ENCODE measurements at places on chromosomes 5 and 9. TPM values are rescaled to one million over a fixed set of nuclear protein-coding genes. Genes with fewer than 3 reads are reported as not detected.
A peak's percentile ranks its signal among the peaks of the same experiment; 100 is the strongest.

DNA sequence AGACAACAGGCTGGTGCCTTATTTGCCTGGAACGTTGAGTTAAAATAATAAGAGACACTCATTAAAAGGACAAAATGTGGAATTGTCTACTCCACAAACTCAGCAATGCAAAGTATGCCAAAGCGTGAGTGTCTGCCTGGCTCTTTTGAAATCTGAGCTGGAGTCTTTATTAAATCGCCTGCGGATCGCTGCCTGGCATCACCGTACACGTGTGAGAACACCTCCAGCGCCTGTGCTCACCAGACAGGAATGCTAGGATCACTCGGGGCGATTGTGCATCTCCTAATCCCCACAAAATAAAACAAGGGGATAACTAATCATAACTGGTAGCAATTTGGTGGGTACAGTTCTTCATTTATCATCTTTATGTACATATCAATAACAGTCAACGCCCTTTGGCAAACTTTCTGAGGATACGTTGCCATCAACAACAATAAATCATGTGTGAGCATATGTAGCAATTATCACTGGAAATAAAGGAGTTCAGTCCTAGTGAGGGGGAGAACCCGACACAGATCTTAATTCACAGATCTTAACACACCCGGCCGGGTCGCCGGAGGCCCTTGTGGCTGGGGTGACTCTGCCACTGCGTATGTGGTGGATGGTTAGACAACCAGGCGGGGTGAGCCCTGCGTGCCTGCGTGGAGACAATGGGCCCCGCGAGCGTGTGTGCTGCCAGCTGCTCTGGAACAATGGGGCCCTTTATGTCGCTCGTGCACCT, 284.9 kb upstream of the IRX1 start:
- DNase-seq = peak; percentile 76

- no peak for DNase-seq
These were observed 1446.2 kb downstream of the MAT2B start for GRCh38 chr5:164951570-164951969.

- DNase-seq = no peak
These were observed 112.0 kb upstream of the FBXL7 start for GRCh38 chr5:15387931-15388524.

DNA sequence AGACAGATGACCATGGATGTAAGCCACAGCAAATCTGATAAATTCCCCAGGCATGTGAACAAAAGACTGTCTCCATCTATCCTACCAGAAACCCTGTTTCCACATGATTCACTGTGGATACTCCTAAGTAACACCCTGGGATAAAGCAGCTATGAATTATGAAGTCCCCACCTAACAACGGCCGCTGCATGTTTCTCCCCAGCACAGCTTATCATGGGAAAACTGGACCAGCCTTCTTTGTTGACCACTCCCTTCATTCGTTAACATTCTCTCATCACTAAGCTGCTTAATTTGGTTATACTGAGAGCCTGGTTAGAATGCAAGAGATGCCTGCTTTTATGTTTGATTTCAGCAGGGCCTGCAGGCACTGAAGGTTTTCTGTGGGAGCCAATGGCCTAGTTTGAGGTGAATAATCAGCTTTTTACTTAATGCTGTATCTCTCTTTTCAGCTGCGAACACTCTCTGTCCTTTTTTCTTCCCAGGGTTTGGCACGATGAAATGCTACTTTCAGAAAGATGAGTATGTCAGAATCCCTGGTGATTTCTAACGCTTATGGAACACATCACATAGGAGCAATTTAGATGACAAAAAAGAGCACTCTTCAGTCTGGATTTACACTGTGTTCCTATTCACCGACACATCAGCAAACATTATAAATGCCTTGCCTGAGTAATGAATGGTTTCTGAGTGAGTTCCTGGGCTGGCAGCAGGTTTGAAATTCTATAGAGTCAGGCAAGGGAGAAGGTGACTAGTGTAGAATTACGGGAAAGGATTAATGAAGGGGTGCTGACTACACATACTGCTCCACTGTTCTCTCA, 318.4 kb upstream of the ZNF608 start:
- no peak for DNase-seq

- no peak for DNase-seq
These were observed 71.8 kb downstream of the PRRT1B start for GRCh38 chr9:131616983-131617604.

GRCh38 chr9:19914044-19914443, 125.2 kb upstream of the SLC24A2 start:
- DNase-seq = no peak

GRCh38 chr5:109691996-109692395, 2.3 kb downstream of the MAN2A1 start:
- DNase-seq = no peak

GRCh38 chr9:131635285-131635684, 90.0 kb downstream of the PRRT1B start:
- DNase-seq = peak; percentile 100

GRCh38 chr5:145856285-145856818, 16.5 kb downstream of the GRXCR2 start:
- DNase-seq = no peak

DNA sequence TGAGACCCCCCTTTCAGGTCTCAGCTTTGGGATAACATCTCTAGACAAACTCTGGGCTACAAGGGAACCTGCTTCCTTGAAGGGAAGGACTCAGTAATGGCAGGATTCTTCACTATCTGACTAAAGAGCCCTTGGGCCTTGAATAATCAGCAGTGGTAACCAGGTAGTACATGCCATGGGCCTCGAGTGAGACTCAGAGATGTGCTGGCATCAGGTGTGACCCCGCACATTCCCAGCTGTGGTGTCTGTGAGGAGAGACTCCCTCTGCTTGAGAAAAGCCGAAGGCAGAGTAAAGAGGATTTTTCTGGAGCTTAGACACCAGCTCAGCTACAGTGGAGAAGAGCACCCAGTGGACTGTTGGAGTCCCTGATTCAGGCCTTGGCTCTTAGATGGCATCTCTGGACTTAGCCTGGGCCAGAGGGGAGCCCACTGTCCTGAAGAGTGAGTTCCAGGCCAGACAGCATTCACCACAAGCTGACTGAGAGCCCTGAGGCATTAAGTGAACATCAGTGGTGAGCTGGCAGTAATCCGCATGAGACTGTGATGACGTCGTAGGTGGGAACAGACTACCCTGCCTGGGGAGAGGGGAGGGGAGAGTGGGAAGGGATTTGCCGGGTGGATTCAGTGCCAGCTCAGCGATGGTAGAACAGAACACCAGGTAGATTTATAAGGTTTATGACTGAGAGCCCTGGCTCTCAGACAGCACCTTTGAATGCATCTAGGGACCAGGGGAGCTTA, 5.3 kb upstream of the ZNF782 start:
- DNase-seq = peak; percentile 11

DNA sequence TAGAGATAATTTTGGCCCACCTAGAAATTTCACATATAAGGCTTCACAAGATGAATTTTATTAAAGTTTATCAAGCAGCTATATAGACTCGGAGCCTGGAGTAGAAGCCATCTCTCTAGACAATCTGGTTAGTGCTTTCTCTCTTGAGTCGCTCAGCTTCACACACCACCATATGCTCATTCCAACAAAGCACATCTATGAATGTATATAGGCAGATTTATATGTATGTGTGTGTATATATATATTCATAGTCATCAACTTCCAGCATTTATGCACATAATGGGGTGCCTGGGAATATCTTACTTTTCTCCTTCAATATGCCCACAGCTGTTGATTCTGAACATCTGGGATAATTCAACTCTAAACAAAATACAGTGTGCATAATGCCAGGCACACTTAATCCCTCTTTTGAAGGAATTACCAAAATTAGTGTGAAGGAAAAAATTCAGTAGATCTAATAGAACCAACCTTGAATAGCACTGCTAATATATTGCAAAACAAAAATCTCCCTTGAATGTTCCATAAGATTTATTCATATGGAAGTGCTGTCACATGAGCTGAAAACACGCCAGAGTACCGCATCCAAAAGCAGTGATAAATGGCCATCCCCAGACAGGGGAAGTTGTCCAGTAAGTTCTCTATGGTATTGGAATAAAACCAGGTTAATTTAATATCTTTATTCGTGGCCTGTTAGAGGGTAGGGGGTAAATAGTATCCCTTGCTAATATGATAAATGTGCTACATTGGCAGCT, 56.0 kb upstream of the MOCS2 start:
- no peak for DNase-seq

DNA sequence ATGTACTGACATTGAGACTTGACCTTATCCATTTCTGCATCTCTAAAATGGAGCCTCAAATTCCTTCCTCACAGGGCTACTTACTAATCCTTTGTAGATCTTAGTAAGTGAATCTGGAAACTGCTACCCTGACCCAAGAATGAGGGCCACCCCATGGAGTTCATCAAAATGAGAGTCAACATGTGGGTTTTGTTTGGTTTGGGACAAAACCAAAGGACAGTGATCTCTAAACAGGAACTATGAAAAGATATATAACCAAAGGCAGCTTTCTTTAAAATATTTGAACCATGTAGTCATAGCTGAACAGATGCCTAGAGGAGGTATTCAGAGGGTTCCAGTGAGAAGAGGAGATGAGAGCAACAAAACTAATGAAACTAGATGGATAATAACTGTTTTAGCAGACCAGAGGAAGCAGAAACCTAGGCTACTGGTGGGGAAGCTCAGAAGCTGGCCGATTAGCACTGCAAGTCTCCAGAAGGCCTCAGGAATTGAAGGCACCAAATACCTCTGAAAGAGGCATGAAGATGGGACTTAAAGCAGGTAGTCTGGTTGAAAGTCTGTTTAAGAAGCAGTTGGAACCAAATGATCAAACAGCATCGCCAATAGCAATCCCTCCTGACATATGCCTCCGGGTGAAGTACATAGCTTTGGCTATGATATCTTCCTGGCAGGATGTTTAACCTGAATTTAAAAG, 45.8 kb downstream of the THOC3 start:
- DNase-seq = peak; percentile 35

DNA sequence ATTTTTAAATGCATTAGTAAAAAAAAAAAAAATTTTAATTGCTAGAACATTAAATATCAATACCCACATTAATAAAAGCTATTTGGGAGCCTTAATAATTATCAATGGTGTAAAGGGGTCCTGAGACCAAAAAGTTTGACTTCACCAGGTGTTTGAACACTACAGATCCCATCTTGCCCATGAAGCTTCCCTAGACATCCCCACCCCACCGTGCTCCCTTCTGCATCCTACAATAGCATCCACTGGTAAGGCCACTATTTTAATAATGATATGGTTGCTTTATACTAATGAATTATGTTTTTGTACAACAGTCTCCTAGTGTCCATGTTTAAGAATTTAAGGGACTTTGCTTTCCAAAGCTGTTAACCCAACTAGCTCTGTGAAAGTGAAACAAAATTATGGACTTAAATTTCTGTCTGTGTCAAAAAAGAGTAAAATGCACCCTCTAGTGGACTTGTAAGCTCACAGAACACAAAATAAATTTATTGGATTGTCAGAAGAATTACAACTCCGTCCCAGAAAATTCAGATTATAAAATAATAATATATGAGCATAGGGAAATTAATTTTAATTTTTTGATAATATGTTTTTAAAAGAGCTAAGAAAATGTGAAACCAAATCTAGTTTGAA, 76.0 kb downstream of the ARL15 start:
- DNase-seq = no peak

GRCh38 chr9:133763272-133764183, 25.4 kb upstream of the SARDH start:
- no peak for DNase-seq

DNA sequence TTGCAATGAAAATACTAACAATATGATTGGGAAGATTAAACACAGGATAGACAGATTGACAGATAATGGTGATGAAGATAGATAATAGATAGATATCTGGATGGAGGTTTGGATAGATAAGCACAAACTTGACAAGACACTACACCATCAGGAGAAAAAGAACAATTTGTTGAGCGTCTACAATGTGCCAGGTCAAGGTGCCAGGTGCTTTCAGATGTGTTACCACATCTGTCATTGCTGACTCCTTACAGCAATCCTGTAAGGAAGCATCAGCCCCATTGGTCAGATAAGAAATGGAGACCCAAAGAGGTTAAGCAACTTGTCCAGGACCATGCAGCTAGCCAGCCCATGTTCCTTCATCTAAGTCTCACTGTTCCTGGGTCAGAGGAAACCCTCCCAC, 1.6 kb upstream of the GABRP start:
- no peak for DNase-seq

GRCh38 chr5:112996830-112997374, 20.3 kb downstream of the DCP2 start:
- no peak for DNase-seq

TRIM14 gene
- 1.9 TPM for total RNA-seq

FBN2 gene
- total RNA-seq = 0.13 TPM

CAVIN4 gene
- total RNA-seq = 1.2 TPM

SLC4A9 gene
- total RNA-seq = not detected
